ENCODE measurements at places on chromosomes 2 and 18.

DNA sequence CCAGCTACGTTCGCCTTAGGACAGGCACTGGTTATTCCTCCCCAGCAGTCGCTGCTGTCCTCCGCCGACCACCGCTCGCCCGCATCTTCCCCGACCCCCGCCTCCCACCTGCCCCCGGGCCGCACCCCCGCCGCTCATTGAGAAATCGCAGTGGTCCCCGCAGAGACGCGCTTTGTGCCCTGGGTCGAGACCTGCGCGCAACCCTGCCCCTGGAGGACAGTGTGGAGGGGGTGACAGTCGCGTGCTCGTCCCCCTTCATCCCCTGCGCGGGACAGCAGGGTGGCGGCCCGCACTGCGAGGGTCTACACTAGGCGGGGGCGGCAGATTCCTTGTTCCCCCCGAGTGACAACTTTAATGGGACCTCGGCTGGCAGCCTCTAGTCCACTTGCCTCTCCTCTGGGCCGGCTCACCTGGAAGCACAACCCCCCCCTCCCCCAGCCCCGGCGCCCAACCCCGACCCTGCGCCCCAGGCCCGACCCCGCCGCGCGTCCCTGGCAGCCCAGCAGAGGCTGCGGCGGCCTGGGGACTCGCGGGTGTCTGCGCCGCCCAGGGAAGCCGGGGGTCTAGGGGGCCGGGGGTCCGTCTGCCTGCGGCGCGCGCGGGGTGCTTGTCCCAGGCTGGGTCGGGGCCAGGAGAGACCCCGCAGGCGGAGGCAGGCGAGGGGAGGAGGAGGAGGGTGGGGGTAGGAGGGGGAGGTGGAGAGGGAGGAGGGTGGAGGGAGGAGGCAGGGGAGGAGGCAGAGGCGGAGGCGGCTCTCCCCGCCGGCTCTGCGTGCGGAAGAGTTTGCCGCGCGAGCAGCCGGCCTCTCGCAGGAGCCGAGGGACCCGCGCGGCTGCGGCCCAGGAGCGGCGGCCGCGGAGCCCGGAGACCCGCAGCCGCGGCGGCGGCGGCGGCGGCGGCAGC is at the start of gene NPAS2:
NPAS2 (plus strand) TSS at position 770 of the 903 bp plus-strand sequence. CDS start 84,616 bp downstream, outside the sequence.
- DNase-seq: peak; percentile 78

GRCh38 chr2:149180226-149180875 is 141.9 kb downstream of the LYPD6B start:
- DNase-seq: no peak

GRCh38 chr2:197324801-197325200 is 14.2 kb upstream of the ANKRD44 start:
- DNase-seq: no peak

- no peak for DNase-seq
Observed at GRCh38 chr2:65727381-65727780, 295.0 kb upstream of the SPRED2 start.

DNA sequence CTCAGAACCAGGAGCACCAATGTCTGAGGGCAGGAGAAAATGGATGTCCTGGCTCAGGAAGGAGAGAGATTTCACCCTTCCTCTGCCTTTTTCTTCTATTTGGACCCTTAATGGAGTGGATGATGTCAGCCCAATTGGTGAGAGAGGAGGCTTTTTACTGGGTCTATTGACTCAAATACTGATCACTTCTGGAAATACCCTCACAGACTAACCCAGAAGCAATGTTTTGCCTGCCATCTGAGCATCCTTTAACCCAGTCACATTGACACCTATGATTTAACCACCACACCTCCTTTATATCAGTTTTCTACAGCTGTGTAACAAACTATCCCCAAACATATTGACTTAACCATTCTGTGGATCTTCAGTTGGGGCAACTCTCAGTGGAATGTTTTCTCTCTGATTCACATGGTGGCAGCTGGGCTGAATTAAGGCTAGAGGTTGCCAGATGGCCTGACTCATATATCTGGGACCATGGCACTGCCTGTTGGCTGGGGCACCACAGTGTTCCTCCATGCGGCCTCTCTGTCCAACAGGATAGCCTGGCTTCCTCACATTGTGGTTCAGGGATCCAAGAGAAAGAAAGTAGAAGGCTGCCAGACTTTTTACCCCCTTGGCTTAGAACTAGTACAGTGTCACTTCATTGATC is 18.2 kb upstream of the MBOAT2 start:
- no peak for DNase-seq

DNA sequence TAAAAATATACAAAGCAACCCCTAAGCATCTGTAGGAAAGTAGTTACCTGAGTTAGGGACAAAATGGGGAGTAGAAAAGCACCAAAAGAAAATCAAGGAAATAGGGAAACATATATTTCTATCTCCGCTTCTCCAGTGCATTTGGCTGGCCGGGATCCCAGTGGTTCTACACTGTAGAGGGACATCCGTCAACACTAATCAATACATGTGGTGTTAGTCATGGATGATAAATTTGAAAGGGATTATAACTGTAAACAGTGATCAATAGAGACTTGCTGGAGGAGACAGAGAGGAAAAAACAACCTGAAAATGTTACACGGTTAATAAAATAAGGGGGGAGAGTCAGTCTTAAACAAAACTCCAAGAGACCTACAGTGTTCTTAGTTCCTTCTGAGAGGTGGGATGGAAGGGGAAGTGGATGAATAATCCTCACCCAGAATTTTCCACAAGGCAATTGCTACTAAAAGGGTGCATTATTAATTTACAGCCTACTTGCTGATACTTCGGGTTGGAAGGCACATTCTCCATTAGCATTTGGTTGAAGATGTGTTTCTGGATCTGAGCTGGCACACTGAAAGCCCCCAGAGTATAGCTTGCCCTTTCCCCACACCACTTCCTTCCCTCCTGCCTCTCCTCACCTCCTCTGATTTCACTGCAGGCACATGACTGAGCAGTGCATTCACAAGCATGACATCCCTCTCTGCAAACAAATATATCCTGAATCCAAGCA is 530.0 kb downstream of the BCL11A start:
- DNase-seq: peak; percentile 22

DNA sequence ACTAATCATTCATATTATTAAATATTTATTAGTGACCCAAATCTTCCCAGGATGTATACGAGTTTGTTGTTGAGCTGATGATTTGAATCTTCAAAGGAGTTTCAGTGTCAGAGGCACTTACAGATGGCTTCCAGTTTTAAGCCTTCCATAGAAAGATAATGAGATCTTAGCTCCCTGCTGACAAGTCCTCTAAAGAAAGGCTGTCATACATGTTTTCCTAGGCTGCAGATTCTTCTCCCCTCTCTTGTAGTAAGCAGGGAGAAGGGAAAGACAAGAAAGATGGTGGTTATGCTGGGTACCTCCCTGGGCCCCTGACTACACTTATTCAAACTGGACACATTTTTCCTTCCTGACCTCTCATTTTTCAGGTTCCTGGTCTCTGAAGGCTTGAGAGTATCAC is 8.1 kb upstream of the GAREM1 start:
- no peak for DNase-seq

DNA sequence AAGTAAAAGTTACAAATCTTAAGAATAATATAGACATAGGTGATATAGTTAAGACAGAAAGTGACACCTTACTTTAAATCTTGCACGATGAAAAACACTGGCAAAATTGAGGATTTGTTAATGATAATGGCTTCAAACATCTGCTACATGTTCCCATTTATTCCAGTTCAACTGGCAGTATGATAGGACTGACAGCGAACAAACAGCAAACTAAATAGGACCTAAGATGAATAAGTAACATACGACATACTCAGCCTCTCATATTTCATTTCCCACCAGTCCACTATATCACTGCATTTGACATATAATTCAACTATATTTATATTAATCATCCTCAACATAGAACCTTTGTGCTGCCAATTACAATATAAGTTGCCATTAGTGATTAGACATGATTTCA is 36.3 kb downstream of the ACVR1C start:
- DNase-seq: no peak

DNA sequence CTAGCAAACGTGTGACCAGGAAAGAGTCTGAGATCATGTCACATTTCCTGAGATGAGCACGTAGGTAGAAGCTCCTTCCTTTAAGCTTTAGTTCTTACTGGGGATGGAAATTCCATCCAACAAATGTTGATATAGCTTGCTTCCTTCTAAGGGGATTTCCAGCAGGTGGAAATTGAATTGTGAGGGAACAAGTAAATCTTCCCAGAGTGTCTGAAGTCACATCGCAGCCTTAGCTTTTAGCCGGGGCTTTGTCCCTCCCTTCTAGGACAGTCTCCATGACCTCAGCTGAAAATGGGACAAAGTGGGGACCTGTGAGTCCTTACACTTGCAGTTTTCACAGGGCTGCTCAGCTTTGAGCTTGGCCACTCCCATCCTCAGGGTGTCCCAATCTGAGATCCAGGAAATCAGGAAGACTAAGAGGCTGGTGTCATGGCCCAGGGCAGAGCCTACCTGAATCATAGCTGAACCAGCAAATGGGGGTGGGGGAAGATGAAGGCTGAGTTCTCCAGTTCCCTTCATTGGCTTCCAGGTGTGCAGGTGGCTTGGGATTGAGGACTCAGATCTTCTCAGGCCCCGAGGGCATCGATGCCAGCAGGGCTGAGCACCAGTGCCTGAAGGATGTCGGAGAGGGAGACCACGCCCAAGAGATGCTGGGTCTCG is 8.3 kb downstream of the PRKAG3 start:
- no peak for DNase-seq

GRCh38 chr18:65990944-65991708 is 240.3 kb downstream of the CDH7 start:
- DNase-seq: peak; percentile 24

DNA sequence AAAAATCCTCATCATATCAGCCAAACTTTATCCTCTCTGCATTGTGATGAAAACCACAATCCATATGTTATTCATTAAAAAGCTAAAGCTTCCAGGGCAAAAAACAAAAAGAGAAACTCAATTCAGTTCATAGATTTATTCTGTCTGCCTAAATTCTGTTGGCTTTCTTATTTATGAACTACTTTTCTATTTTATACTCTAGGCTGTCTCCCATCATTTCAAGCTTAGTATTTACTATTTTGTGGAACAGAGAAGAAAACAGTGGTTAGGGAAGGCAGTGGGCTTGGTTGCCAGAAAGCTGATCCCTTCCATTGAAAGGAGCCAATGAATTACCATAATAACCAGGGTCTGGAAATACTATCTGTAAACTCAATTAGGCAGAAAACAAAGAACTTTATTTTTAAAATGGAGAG is 71.8 kb downstream of the RAPH1 start:
- DNase-seq: no peak

DNA sequence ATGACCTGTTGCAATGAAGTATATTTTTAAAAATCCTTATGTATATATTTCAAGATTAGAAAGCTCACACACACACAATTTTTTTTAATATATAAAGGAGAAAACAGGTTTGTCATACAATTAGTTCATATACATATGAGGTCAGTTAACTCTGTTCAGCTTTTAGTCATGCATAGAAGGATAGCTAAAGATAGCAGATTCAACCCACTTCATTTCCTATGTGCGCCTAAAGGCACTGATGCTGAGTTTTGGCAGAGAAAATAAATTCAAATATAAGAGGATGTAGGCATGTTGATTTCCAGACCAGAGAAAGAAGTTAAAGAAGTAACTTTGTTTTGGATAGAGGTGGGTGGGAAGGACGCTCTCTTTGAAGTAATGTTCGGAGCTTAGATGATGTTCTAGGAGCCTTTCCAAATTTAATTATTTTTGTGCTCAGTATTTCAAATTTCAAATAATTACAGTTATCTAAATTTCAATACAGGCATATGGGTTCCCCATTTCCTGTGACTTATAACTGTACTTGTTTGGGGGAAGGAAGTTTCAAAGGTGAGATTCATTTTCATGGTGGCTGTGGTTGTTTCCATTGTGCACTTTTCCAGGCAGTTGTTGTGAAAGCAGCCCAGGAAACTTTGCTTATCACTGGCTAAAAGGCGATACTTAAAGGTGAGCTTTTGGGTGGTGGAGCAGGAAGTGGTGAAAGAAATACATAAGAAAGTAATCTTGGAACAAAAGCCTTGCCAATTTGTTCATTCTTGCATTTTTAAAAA is 523.4 kb upstream of the FANCL start:
- no peak for DNase-seq

DNA sequence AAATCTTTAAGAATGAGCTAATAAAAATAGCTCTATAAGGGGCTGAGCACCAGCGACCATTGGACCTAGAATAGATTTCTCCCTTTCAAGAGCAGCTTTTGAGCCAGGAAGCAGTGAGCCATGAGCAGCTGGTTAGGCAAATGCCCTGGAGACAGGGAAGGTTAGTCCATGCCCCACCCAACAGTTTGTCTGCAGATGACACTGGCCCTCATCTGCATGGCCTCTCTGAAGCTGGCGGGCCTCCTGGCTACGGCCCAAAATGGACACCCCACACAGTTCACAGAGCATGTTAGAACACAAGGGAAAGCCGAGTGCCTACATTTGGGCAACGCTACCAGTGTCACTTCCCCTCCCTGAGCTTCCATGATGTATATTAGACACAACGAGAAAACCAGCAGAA is 201.1 kb downstream of the MGAT5 start:
- no peak for DNase-seq

Data from DMS53 (cell line).